ENCODE measurements at places on chromosomes 2 and 18.

DNA sequence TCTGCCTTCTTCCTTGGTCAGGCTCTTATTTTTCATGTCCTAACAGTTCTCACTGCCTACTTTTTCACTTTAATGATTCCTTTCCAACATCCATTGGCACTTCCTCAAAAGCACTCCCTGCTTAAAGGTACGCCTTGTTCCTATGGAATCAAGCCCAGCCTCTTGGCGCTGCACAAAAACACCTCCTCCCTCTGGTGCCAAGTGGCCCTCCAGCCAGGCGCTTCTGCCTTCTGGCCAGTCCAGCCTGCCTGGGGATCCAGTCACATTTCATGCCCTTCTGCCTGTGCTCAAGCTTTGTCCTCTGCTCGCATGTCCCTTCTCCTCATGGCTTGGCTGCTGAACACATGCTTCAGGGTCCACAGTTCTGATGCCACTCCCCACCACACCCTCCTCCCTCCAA is 6.3 kb downstream of the TPRKB start:
- no peak for DNase-seq

- no peak for DNase-seq
These were observed 160.1 kb downstream of the THADA start for GRCh38 chr2:43435746-43436145.

DNA sequence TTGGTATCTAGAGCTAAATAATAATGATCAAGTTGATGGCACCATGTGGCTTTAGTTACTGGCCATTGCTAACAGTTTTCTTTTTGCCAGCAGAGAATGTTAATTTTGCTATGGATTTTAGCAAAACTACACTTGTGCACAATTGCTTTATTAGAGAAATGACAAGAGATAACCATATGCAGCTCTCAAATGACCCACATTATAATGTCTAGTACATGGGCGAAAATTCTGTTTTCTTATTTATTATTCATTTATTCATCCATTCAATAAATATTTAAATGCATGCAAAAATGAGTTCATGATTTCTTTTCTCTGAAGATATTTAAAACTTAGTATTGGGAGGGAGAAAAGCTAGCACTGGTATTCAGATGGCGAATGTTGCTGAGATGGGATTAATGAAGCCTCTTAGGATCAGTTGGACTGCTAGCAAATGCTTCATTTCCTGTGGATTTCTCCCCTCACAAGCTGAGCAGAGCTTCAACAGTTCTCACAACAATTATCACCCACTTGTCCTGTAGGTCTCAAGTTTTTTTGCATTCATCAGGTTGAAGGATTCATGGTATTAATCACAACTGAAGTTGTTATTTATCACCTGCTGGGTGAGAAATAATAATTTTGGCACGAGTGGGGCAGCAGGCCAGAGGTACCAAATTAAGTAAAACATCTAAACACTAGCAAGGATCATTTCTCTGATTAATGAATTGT is 95.2 kb downstream of the MTX2 start:
- DNase-seq = no peak

GRCh38 chr2:33268246-33268831 is 208.1 kb upstream of the RASGRP3 start:
- DNase-seq = no peak

- DNase-seq = no peak
These were observed 4.5 kb upstream of the FHL2 start for GRCh38 chr2:105403241-105403782.

GRCh38 chr2:38255211-38255610 is 121.9 kb downstream of the ATL2 start:
- no peak for DNase-seq

Data from RCC 7860 (cell line).